ENCODE measurements at places on chromosomes 12 and 14. TPM values are rescaled to one million over a fixed set of nuclear protein-coding genes. Genes with fewer than 3 reads are reported as not detected.

TAS2R19 gene
- 17.1 TPM for total RNA-seq

RNF34 gene
- total RNA-seq, result 51.8 TPM

GDF3 gene
- not detected for total RNA-seq

TMTC3 gene
- 37.1 TPM for total RNA-seq

ENDOU gene
- total RNA-seq, result 16.4 TPM

HAL gene
- total RNA-seq, result 0.51 TPM

ATP5MC2 gene
- 241 TPM for total RNA-seq

ANKS1B gene
- total RNA-seq, result 16.5 TPM

WBP11 gene
- 25.3 TPM for total RNA-seq

DNA sequence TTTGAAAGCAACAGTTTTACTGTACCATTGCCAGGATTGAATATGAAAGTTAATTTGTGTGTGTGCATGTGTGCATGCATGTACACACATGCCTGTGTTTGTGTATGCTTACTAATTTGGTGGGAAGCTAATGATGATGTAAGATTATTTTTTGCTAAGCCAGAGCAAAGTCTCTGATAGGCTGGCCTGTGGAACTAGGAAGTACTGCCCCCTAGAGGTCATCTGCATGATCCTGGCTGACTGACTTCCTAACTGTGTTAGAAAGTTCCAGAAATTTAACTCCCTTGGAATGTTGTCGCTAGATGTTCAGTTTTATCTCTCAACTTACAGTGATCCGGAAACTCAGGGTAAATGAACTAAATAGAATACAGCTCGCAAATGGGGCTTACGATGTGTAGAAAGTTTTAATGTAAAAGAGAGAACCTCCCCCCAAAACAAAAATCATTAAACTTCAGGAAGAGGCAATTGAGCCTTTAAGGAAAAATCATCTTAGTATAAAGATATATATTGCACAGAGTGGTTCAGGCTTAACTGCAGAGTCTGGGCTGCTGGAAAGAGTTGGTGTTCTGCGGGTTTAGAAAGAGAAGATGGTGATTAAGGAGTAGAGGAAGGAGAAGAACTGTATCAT is 34.3 kb upstream of the SLC38A1 start:
- peak; percentile 32 for DNase-seq

GRCh38 chr14:72638021-72638420 is 255.9 kb downstream of the DPF3 start:
- DNase-seq, result no peak

- no peak for DNase-seq
These were observed 319.9 kb downstream of the KCNC2 start for GRCh38 chr12:74889563-74890236.

DNA sequence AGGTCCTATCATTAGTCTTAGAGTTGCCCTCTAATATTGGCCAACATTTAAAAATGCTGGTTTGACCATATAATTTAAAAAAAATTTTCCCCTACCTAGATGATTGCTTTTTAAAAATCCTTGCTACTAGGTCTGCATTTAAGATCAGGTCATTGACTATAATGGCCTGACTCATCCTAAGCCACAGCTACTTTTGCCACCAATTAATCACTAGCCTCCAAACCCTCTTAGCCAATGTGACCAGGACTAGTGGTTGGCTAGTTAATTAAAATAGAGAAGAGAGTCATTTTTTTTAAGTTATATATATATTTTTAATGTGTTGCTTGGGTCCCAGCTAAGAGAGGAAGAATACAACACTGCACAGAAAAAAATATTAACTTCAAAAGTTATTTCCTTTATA is 57.5 kb downstream of the SOS2 start:
- no peak for DNase-seq

All from tongue (tissue), 3 donors.